Globus pallidus (tissue), 1 donor: ENCODE measurements at places on chromosomes 3 and 15.

GRCh38 chr3:58742239-58742638, 75.7 kb upstream of the FAM3D start:
- no peak for DNase-seq

DNA sequence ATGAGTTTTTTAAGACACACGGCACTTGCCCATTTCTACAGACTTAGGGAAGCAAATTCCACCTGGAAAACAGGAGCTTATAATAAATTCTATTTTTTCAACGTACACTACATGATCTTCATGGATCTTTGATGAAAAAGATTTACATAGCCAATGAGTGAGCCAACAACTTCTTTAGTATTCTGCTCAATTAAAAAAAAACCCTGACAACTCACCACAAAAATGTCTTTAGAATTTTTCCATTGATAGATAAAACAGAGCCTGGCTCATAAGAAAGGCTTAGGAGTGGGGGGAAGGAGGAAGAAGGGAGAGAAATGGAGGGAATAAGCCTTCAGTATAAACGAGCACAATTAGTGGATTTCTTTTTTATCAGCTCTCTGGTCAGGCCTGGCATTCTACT, 126.7 kb downstream of the ATP10A start:
- DNase-seq = no peak

- DNase-seq = no peak
Measured at GRCh38 chr3:123684209-123684608, 99.4 kb upstream of the HACD2 start.

DNA sequence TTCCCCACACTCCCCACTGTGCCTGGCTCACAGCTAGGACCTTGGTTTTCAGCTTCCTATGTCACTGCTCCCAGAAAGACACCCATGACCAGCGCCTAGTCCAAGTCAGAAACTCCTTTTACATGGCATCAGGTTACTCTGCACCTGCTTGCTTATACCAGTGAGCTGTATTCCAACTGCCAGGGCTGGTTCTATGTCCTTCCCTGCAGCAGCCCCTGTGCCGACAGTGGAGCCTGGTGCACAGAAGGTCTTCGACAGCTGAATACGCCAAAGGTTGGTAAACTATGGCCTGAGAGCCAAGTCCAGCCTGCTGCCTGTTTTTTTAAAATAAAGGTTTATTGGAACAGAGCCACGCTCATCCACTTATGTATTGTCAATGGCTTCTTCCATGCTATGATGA, 102.5 kb downstream of the IQSEC1 start:
- DNase-seq = no peak

DNA sequence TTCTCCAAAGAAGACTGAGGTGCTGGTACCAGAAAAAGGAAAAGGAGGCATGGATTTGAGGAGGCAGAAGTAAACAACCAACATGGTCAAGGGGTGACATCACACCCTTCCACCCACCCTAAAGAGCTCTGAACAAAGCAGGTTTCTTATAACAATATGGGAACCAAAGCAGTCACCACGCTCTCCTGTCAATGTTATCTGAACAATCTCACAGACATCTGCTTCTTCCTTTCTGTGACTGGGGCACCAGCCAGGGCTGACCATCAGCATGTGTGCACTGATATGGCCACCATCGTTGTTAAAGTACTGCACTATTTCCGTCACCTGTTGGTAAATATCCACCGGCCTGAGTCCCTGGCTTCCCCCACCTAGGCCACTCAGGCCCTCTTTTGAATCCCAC, 252.9 kb downstream of the SHQ1 start:
- no peak for DNase-seq

- DNase-seq = no peak
Measured at GRCh38 chr3:158458464-158458863, 112.5 kb upstream of the MLF1 start.

DNA sequence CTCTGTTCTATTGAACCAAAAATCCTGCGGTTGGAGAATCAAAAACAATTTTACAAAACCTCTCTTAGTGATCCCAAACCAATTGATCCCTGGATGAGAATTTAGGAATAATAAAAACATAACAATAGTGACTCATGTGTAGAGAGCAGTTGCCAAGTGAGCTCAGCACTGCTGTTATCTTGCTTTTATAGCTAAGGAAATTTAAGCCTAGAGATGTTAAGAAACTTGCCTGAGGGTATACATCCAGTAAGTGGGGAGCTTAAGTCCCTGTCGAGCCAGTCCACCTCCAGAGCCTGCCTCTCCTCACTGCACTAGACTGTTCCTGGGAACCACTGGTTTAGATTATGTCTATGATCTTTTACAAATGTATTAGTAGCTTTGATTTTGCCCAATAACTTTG, 358.4 kb upstream of the LMCD1 start:
- DNase-seq = no peak

- DNase-seq = no peak
Measured at GRCh38 chr15:85010386-85011159, 28.9 kb downstream of the PDE8A start.

- DNase-seq = no peak
Measured at GRCh38 chr15:97899981-97900380, 60.5 kb upstream of the ARRDC4 start.

GRCh38 chr3:149462051-149462450, 12.4 kb upstream of the TM4SF4 start:
- no peak for DNase-seq

GRCh38 chr15:36888011-36888992, 212.0 kb downstream of the MEIS2 start:
- DNase-seq = no peak

DNA sequence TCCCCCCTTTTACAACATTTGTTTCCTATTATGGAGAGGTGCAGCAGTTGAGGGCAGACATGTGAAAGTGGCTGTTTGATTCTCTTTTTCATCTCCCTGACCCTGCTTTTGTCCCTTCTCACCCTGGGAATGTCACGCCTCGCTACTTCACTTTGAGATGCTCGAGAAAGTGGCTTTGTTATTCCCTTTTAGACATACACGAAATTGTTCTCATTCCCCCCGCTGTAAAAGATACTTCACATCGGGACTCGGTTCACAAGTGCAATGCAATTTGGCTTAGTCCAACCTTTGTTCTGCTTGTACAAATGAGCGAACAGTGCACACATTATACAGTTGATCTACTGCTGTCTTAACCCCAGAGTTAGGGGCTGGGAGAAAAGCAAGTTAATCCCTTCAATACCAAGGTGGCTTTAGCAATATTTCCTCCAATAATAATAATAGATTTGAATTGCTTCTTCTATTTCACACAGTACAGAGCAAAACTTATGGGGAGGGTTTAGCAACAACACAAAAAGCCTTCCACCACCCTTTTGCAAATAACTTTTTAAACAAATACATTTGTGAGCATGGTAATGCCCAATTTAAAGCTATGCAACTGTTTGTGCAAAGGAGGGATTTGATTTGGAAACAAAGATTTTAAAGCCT, 5.7 kb upstream of the FOXB1 start:
- DNase-seq = no peak

- DNase-seq = no peak
Measured at GRCh38 chr15:79804838-79805237, 92.0 kb downstream of the MTHFS start.

DNA sequence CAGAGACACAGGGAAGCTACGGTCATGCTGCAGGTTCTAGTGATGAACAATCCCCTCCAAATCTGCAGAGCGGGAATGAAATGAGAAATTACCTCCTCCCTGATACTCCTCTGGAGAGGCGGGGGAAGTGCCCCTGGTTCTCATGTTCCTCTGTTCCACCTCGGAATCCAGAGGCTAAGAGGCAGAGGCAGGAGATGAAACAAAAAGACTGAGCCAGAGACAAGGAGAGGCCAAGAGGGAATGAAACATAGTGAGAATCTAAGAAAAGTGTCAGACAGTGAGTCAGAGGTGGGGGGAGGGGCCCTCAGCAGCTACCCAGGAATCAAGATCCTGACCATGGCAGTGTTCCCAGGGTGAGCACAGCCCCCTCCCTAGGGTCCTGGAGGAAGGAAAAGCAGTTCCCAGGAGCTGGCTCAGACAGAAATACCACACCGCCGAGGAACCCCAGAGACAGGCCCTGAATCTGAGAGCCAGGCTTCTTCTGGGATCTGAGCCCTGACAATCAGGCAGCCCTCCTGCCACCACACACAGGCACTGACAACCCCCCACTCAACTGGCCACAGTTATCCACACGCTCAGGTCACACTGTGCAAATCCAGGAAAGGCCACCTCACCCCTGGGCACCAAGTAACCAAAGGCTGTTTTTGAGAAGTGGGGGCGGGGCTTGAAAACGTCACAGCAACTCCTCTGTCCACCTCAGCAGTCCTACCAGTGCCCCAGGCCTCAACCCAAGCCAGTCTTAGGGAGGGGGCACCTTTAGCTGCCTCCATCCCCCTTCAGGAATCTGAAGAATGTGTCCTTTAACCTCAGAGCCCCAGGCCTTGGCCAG, 2.4 kb downstream of the CSRNP1 start:
- DNase-seq = peak; percentile 67

DNA sequence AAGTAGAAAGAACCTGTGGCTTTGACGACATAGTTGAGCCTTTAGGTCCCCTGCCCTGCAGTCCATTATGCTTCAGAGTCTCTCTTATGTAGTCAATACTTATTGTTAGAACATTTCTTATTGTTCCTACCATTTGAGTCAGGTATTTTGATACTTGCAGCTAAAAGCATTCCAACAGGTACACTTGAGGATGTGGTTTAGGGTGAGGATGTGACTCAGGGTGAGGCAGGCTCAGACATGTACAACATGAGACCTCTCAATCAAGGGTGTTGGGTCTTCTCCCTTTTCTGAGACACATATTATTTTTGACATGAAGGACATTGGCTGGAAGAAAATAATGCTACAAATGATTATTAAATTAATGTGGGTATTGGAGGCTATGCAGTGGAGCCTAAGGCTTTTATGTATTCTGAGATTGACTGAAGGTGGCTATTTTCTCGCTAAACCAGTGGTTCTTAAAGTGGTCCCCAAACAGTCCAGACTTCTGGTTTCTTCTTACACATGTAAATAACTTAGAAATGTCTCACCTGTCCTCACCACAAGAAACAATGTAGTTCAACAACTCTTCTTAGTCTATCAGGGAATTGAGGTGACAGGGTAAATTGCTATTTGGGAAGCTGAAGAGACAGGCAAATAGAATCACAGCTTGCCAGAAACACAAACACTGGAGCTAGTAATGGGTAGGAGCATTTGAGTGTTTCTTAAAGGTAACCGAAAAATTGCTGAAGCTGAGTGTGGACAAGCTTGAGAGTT, 135.5 kb upstream of the ZPLD1 start:
- DNase-seq = no peak

DNA sequence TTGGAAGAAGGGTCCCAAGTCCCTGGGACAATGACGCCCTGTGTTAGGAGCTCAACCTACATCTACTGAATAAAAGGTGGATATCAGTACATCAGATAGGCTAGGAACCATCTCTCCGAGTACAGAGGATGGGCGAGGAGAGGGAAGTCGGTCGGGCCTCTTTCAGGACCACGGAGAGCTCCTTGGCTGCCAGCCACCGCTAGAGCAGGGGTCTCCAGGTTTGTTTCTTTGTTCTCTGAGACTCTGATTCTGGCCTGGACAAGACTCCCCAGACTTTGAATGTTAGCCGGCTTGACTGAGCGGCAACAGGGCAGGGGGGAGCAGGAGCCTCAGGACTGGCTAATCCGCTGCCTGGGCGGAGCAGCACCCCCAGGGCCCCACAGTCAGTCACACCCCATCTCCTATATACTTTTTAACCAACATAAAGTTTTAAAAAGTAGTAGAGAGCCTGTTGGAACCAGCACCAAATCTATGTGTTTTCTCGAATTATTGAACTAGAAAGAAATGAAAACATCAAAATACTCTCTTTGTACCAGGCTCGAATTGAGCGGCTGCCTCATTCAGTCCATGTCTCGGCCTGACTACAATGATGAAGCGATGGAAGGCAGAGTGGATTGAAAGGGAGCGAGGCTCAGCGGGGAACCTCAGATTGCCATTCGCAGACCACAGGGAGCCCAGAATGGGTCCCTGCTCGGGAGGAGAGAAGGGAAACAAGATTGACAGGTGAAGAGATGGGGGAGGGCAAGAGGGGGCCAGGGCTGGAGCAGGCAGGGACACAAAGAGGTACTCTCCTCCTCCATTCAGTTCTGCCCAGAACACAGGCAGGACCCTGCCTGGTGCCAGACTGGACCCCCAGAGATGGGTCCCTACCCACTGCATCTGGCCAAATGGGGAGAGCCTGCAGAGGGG, 131.6 kb downstream of the TPRA1 start:
- no peak for DNase-seq

GRCh38 chr3:33718595-33718907, 497 bp upstream of the CLASP2 start:
- DNase-seq = no peak

DNA sequence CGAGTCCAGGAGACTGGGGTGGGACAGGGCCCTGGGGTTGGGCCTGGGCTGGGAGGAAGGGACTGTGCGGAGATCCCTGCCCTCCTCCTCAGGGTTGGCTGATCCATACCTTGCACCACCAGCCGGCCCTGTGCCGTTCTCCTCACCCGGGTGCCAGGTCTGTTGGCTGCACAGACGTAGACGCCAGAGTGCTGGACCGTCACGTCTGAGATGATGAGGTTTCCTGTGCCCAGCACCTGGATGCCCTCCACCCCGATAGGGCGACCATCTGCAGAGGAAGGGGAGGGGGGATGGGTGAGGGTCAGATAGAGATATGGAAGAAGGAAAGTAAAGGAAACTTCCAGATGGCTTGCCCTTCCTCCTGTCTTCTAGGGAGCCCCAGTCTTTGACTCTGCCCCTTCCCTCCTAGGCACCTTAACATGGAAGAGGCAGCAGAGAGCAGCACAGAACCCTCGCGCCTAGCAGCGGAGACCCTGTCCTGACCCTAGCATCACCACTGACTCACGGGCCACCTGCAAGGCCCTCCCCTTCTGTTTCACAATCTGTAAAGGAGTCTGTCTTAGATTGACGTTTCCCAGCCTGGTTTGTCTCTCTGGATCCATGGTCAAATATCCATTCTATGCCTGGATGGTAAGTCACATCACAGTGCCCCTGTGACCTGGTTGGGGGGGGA, 28.8 kb downstream of the RNU5B-1 start:
- no peak for DNase-seq

GRCh38 chr3:118818386-118818785, 216.3 kb downstream of the IGSF11 start:
- DNase-seq = no peak

GRCh38 chr3:146065573-146066006, 95.4 kb downstream of the PLOD2 start:
- DNase-seq = peak; percentile 60

GRCh38 chr3:55735976-55736375, 248.9 kb upstream of the WNT5A start:
- no peak for DNase-seq

DNA sequence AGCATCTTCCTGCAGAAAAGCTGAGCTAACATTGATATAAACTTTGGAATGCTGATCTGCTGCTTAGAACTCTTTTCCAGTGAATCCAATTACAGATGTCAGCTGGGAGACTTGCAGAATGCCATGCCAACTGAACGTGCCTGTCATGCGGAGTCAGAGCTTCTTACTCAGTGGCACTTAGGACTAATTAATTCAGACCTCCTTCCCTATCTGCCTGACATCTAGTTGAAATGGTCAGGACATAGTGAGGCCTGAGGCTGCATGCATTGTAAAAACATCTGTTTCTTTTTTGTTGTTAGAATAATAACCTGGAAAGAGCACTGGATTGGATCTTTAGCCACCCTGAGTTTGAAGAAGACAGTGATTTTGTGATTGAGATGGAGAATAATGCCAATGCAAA, 112.6 kb downstream of the USP13 start:
- DNase-seq = no peak
